ENCODE measurements at places on chromosomes 12 and 14.

DNA sequence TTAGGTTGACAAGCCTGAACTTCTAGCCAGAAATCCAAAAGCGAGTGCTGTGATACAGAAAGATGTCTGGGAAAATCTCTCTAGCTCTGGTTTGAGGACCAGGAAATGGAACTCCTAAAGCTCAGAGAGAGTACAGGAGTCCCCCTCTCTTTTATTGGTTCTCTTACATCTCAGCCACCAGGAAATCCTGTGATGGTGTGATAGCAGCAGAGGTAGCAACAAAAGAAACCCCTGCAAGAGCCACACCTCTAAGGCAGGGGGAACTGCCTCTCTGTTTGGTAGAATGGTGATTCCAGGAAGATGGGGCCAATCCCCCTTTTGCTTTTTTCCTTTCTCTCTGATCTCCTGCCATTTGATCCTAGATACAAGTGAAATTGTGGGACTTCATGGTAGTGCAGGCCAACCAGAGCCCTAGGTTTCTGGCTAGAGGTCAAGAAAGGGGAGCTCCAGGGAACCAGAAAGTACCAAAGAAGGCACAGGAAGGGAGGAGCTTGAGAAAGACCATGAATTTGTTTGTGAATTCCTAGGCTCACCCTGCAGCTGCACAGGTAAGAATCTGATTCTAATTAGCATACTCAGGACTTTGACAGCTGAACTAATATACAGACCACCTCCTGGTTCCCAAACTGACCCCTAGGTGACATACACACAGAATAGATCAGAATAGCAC lies 88.5 kb downstream of the PAPLN start:
- no peak for ATAC-seq

- no peak for ATAC-seq
Measured at GRCh38 chr12:105466901-105467598, 136.6 kb downstream of the C12orf75 start.

DNA sequence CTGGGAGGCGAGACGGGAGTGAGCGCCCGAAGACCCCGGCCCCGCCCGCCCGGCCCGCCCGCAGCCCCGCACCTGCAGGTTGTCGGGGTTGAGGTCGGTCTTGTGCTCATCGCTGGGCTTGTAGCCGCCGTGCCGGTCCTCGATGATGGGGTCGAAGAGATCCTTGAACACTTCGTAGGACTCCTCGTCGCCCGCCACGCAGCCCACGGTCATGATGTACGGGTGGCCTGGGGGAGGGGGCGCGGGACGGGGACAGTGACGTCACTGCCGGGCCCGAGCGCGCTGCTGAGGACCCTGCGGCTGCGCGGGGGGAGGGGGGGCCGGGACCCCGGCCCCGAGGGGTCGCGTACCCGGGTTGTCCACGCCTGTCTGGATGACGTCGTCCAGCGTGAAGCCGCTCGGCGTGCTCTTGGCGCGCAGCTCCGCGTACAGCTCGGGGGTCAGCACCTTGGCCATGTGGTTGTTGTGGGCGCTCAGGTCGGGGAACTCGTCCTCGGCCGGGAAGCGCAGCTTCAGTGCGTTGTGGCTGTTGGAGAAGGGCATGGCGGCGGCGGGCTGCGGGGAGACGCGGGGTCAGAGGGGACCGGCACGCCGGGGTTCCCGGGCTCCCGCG lies 573 bp downstream of the CKB start:
- ATAC-seq: no peak

DNA sequence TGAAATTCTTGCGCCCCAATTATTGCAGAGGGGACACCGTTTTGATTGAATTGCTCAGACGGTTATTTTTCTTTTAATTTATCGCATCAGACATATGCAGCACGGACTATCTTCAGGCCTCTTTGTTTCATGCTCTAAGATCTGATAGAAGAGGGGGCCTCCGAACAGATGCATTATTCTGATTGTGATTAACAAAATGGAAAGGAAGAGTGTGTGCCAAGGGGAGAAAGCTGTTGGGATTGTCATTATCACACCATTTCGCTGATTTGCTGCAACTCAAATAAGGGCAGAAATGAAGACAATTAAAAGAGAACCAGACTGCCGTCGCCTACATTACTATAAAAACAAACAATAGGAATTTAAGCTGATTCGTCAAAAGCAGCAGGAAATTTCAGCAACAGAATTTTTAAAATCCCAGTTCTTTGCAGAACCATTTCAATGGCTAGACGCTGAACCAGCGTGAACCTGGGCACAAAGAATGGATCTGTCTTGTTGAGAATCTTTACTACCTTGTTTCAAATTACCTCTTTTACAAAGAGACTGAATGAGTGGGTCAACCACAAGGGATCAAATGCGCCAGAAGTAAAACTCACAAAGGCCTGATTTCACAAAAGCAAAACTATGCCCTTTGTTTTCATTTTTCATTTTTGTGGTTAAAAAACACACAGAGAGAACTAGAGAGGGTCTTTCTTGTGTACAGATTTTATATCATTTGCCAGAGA lies 30.6 kb downstream of the TMEM132D start:
- no peak for ATAC-seq

All from esophagus mucosa (tissue), 1 donor.